ENCODE measurements at places on chromosomes 5 and 9.

GRCh38 chr5:154529282-154529681 lies 51.3 kb upstream of the HAND1 start:
- DNase-seq, result no peak

DNA sequence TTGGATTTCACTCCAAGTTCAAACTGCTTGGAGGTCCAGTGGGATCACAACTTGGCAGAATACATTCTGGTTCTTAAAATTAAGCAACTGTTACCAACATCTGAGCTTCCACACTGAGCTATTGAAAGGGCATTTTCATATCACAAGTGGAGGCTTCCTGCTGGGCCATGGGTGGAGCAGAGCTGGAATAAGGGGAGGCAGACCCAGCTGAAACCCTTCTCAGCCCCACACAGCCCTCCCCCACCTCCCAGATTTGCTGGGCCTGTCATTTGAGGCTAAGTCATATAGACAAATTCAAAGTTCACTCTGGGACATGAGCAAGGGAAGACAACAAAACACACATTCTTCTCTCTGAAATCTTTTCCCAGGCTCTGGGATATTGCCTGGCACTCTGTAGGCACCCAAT lies 79.9 kb downstream of the ACTL7B start:
- no peak for DNase-seq

DNA sequence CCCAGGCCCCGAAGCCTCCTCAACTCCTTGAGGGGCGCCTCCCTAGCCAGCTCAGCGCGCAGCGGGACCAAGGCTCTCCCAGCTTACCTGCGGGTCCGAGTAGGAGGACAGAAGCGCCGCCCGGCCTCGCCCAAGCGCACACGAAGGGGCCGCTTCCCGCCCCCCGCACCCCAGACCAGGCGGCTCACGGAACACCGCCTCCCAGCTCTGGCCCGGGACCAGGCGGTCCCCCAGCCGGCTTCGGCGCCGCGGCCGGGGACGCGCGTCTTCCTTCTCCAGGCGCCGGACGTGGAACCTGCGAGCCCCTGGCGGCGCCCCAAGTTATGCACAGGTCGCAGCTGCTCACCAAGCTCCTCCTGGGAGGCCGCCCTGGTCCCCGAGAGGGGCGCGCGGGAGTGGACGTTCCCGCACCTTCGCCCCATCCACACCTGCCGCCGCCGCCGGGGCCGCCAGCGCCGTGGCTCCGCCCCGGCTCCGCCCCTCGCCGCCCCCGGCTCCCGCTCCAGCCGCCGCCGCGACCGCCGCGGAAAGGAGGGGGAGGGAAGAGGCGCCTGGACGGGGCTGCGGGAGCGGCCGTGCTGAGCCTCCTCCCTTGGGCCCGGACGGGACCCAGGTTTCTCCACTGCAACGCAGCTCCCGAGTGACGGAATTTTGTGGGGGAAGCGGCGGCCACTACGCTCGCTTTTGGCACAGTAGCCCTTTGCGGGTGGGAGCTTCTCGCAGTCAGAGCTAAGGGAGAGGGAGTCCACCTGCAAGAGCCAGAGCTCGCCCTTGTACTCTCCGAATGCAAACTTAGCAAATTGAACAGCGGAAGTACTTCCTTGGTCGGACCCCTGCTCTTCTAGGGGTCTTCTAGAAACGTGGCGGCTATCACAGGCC lies 77.5 kb upstream of the IFNE start:
- DNase-seq, result peak; percentile 59

DNA sequence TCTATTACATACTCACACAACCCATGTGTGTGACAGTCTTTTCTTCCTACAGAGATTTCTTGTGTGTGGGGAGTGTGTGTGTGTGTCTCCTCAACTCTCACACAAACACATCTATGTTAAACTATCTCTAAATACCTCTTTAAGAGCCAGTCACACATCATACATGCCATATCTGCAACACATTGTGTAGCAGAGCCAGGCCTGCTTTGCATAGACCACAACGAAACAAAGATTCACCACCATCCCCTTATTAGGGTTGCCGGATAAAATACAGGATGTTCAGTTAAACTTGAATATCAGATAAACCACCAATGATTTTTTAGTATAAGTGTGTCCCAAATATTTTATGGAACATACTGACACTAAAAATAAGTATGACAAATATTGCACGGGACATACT lies 2.3 kb downstream of the FAM170A start:
- no peak for DNase-seq

DNA sequence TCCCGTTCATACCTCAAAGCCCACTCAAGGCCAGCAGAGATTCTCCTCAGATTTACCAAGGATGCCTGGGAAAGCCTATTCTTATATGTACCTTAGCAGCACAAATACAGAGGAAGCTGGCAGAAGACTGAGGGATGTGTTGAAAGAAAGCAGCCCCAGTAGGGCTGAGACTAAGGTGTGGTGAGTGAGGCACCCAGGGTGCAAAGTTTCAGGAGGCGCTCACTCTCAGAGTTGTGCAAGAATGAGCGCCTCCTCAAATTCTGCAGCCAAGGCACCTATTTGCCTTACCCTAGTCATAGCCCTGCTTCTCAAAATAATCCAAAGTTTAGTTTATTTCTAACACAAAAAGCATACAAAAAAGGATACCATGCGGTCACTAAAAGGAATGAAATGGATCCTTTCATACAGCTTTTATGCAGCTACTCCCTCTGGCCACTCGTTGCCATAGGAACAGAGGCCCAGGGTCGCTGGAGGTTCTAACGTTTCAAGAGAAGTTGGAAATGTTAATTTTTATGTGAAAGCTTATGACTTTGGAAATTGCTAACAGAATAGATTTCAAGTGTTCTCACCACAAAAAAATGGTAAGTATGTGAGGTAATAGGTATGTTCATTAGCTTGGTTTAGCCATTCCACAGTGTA lies 79.7 kb upstream of the SMIM23 start:
- no peak for DNase-seq

DNA sequence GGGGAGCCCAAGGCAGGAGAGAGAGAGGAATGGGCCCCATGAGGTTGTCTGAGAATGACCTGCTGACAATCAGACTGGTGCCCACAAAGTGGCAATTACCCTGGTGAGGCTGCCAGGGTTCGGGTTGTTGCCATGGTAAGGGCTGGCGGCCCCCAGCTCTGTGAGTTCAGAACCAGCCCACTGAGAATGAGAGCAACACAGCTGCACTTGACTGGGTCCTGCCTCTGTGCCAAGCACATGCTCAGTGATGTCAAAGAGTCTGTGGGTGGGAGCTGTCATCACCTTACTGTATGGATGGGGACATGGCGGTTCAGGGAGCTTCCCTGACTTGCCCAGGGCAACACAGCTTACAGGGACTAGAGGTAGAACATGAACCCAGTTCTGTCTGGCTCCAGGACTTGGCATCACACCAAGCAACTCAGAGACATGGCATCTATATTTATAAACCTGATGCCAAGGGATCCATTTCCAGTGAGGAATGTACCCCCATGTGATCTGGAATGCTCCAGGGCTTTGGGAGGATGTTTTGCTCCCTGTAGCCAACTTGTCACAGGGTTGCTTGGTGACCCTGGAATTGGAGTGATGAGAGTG lies 38.2 kb upstream of the TEX48 start:
- DNase-seq, result peak; percentile 75

- DNase-seq, result no peak
These were observed at the start of gene TERT for GRCh38 chr5:1294835-1295649. TERT (minus strand) TSS chr5:1295068; CDS start chr5:1294989, 79 bp downstream.

GRCh38 chr9:120723565-120723964 lies 9.3 kb upstream of the MEGF9 start:
- DNase-seq, result peak; percentile 37

DNA sequence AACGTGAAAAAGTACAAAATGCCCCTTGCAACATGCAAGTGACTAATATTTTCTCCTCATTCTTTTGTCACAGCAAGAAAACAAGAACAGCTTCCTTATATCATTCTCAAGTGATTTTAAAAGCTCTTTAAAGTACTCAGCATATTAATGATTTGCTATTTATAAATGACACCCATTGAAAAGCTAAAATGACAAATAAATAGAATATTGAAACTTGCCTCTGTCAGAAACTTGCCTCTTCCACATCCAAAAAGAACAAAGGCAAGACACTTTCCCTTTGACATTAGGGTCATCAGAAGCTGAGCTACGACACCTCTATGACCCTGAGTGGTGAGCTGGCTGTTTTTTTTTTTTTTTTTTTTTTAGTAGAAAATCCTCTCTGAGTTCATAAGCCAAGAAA lies 339.6 kb upstream of the ITGA1 start:
- no peak for DNase-seq

GRCh38 chr5:644509-644908 lies 32.4 kb downstream of the CEP72 start:
- no peak for DNase-seq

- DNase-seq, result no peak
These were observed 98.5 kb downstream of the CACNA1B start for GRCh38 chr9:137975936-137976565.

DNA sequence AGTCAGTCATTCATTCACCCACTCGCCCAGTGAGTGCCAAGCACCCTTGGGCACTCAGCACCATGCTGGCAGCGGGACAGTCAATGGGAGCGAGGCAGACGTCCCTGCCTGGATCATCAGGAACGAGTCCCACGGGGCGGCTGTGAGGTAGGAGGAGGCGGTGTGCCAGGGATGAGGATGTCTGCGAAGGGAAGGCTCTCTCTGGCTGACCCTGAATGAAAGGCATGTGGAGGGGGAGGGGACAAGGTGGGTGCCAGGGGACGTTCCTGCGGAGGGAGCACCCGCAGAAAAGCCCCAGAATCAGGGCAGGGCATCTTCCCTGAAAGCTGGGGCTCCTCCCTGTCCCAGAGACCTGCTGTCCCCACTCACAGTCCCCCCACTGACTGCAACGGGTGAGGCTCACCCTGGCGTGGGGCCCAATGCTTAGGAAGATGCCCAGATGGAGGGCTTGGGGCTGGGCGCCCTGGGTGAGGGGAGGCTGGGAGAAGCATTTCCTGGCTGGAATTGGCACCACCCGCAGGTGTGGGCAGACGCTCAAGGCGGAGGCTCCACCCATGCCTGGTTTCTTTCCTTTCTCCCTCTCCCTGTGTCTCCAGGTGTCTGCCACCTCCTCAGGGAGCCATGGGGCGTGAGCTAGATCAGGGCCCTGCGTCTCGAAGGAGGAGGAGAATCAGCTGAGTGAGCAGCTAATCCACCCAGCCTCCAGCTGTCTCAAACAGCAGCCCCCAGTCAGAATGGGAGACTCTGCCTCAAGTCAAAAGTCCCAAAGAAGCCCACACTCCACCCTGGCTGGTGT lies 179.0 kb upstream of the PPP1R26 start:
- DNase-seq, result no peak

- no peak for DNase-seq
These were observed 68.2 kb upstream of the TAF1L start for GRCh38 chr9:32703635-32704034.

DNA sequence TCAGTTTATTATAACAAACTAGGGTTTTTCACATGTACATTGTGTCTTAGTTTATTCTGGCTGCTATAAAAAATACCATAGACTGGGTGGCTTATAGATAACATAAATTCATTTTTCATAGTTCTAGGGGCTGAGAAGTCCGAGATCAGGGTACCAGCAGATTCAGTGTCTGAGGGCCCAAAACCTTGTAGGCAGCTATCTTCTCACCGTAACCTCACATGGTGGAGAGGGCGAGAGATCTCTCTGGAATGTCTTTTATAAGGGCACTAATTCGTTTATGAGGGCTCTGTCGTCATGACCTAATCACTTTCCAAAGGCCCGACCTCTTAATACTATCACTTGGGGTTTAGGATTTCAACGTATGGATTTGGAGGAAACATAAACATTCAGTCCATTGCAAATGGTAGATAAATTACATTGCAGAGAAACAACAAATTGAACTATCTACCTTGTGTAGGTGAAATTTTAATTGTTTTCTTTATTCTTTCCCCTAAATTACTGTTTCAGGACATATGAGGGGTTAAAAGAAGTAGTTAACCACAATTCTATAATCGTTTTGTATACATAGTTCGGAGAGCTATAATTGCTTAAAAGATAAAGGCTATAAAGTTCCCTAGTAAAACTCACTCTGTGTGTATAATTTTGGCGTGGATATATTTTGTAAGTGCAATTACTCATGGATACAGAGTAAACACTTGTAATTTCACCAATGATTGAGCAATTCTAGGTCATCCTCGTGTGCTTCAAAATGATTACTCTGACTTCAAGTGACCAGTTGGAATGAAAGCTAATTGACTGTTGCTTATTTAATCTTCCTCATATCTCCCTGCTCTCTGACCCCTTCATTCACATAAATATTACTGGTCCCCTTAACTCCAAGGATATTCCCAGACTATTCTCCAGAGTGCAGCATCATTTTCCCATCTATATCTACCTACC lies 247.5 kb upstream of the TMEM161B start:
- no peak for DNase-seq

- peak; percentile 25 for DNase-seq
These were observed 75.9 kb downstream of the KDM4C start for GRCh38 chr9:6833518-6834192.

- DNase-seq, result no peak
These were observed 520.4 kb downstream of the RAB3C start for GRCh38 chr5:59103303-59103702.

- peak; percentile 67 for DNase-seq
These were observed 27.9 kb upstream of the GOLM1 start for GRCh38 chr9:86126998-86127972.

- no peak for DNase-seq
These were observed 25.4 kb upstream of the ALDOB start for GRCh38 chr9:101460965-101461364.
